Tibial artery (tissue), 4 donors: ENCODE measurements at places on chromosomes 5 and 9.

GRCh38 chr5:174272671-174273070 is 227.2 kb downstream of the NSG2 start:
- no peaks in the 10 kb centered on the region for H3K27me3 ChIP-seq
- H3K27ac ChIP-seq, result no peak overlapping the region
- H3K4me3 ChIP-seq, result no peak overlapping the region
- H3K36me3 ChIP-seq, result no peaks in the 10 kb centered on the region

GRCh38 chr5:1488882-1489680 is 34.7 kb downstream of the LPCAT1 start:
- H3K36me3 ChIP-seq, result peaks cover 96% of the 10 kb centered on the region
- peak; percentile 56 for DNase-seq
- H3K4me1 ChIP-seq, result no peaks in the 10 kb centered on the region
- H3K27ac ChIP-seq, result no peak overlapping the region
- no peak overlapping the region for H3K4me3 ChIP-seq

- H3K4me1 ChIP-seq, result no peaks in the 10 kb centered on the region
- H3K36me3 ChIP-seq, result peaks cover 41% of the 10 kb centered on the region
- H3K27ac ChIP-seq, result no peak overlapping the region
- H3K27me3 ChIP-seq, result no peaks in the 10 kb centered on the region
- DNase-seq, result no peak
Measured at GRCh38 chr9:131167146-131167692, 41.8 kb downstream of the NUP214 start.

DNA sequence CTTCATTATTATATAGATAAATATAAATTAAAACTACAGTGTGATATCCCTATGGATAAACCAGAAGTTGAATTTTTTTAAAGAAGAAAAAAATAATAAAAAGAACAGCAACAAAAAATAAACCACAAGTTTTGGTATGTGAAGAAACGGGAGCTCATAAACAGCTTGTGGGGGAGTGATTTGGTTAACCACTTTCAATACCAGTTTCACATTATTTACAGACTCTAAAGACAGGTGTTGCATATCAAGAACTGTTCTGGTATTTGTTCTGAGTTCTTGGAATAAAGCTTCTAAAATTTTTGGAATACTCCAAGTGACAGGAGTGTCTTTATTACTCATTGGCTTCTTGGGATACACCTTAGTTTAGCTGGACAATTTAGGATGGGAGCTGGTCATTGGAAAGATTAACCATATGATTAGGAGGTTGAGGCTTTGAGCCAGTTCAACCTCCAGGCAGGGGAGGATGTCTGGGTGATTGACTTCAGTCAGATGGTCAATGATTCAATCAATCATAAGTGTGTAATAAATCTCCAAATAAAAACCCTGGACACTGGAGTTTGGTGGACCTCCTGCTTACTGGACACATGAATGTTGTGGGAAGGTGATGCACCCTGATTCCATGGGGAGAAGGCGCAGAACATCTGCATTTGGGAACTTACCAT is 2223.1 kb upstream of the C9orf72 start:
- DNase-seq, result no peak
- H3K27me3 ChIP-seq, result no peaks in the 10 kb centered on the region
- H3K36me3 ChIP-seq, result no peaks in the 10 kb centered on the region
- H3K4me1 ChIP-seq, result no peaks in the 10 kb centered on the region

DNA sequence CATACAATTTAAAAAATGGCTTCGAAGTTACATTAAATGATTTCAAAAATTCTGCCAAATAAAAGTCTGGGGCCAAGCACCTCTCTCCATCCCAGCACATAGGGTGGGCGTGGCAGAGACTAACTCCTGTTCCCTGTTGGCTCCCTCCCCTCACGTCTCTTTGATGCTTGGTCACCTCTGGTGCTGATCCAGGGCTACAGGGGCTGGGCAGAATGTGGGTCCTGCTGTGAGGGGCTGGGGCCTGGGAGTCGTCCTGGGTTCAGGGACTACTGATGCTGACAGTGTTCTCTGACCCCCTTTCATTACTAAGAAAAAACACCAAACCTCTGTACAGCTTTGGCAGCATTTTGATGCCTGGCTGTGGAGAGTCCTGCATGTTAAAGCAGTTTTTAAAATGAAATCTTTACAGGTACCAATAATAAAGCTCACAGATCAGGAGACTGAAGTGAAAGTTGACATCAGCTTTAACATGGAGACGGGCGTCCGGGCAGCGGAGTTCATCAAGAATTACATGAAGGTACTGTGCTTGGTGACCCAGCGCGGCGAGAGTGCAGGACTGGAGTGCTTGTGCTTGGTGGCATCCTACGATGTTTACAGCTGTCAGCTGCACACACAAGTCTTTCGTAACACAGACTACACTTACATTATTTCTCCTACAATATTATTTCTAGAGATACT is 29.0 kb downstream of the TENT4A start:
- H3K36me3 ChIP-seq, result peaks cover 77% of the 10 kb centered on the region
- no peak overlapping the region for H3K4me3 ChIP-seq
- H3K4me1 ChIP-seq, result no peaks in the 10 kb centered on the region
- no peaks in the 10 kb centered on the region for H3K27me3 ChIP-seq
- no peak overlapping the region for H3K27ac ChIP-seq
